ENCODE measurements at places on chromosomes 12 and 14.

DNA sequence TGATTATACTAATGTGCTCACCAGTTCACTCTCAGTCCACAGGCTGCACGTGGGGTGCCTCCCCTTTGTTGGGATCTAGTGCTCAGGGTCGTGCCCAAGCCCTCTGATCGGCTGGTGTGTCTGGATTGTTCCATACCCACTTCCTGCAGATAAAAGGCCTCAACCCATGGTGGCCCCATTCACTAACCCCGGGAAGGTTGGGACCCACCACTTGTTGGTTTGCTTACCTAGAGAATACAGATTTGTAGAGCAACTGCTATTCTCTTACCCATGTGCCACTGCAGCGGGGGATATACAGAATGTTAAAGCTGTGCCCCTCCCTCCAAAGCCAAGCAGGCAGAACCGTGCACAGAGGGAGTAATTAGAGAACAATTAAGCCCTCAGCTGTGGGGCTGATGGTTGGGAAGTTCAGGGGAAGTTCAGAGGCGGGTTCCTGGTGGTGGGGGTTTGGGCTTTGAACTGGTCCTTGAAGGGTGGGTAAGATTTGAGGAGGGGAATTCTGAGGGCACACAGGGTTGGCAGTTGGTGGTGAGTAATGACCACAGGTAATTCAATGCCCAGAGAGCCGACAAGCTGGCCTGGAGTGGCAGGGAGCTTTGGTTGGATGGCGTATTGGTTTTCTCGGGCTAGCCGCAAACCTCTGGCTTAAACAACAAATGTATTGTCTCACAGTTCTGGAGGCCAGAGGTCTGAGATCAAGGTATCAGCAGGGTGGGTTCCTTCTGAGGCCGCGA lies 68.8 kb downstream of the ADCK1 start:
- DNase-seq, result no peak

DNA sequence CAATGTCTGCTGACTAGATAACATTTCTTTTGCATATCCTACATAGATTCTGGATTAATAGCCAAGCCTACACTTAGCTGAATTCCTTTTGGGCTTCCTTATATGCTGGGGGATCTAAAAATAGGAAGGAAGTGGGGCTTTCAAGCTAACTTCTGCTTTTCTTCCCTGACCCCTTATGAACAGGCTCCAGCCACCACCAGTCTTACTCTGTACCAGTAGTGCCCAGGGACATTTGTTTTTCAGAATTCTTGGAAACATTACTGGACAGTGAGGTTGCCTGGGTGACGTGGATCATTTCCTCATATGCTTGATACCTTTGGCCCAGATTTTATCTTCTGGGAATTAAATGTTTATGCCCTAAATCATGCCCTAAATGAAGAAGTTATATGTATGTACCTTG lies 55.9 kb upstream of the SRRM4 start:
- DNase-seq, result no peak

GRCh38 chr12:28709986-28710685 lies 438.9 kb upstream of the FAR2 start:
- DNase-seq, result no peak

- DNase-seq, result peak; percentile 26
Observed at GRCh38 chr12:57549909-57550640, at the start of gene KIF5A. Gene KIF5A, plus strand, starts transcription at chr12:57550044. Its CDS starts 228 bp downstream, at chr12:57550272.

GRCh38 chr14:104610749-104611310 lies 6.3 kb upstream of the TMEM179 start:
- no peak for DNase-seq

DNA sequence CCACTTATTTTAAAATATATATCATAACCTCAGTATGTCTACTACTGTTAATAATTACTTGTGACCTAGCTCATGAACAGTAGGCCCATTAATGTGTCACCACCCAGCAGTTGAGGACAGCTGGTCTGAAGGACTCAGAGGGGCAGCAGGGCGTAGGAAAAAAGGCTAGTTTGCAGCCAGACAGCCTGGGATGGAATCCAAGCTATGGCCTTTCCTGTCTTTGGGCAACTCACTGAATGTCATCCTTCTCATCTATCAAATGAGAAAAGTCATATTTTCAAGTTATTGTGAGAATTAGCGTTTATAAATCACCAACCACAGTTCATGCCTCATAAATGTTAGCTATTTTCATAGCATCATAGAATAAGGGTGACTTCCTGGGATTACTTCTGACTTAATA lies 12.3 kb downstream of the DENND5B start:
- no peak for DNase-seq

DNA sequence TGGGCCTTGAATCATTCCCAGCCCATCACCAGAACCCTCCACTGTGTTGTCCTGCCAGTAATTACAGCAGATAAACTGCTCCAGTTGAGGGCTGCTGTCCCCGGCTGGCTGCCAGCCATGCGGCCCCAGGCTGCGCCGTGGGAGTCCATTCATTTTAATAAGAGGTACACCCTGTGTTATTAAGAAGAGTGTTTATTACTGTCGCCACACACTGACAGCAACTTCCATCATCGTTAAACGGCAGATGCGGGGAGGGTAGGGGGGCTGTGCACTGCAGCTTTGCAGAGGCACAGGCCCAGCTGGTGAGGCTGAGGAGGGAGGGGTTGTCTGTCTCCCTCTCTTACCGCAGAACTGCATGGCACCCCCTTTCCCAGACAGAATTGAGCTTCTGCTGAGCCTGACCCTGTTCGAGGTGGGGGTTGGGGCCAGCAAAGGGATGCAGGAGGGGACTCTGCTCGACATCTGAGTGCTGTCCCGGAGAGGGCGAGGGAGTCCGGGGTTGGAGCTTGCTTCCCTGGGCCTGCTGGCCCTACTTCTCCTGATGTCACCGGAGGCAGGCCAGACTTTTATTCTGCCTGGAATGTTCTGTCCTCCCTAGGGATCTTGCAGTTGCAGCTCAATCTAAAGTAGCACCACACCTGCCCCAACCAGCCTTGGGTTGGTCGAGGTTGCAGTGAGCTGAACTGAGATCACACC lies 33.8 kb upstream of the GPATCH2L start:
- DNase-seq, result no peak

DNA sequence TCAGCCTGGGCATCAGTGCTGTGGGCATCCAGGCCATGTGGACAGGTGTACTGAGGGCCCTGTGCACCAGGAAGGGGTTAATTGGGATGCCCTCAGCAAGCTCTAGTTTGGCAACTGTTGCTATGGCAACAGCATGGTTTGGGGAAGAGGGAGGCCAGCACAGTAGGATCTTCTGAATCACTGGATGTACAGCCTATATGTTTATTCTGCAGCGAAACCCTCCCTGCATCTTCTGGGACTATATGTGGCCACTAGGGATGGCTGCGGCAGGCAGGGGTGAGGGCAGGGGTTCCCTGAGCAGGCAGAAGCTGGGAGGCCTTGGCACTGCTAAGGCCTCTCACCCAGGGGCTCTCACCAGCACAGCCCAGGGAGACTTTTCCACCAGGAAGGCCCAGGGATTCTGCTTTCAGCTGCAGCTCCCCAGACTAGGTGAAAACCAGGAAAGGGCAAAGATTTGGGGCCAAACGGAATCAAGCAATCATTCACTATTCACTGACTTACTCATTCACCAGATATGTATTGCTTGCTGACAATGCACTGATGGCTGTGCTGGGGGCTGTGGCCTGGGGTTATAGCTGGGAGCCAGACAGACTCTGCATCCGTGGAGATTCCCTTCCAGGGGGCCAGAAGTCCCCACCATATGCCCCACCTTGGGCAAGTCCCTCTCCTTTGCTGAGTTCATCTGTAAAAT lies 42.8 kb downstream of the IRF2BPL start:
- no peak for DNase-seq

Data from stimulated activated CD8-positive, alpha-beta memory T cell treated with anti-CD3 and anti-CD28 coated beads, Interleukin-7, amount 100 ng/mL, for 1 hour (primary cell).